ENCODE measurements at places on chromosomes 13 and 19. TPM values are rescaled to one million over a fixed set of nuclear protein-coding genes. Genes with fewer than 3 reads are reported as not detected.

The PLIN4 gene
- total RNA-seq, result 183 TPM

The MBD3L3 gene
- not detected for total RNA-seq

The LILRB4 gene
- 7.8 TPM for total RNA-seq

The ZNF610 gene
- 0.48 TPM for total RNA-seq

The ZNF534 gene
- not detected for total RNA-seq

The VSTM1 gene
- not detected for total RNA-seq

The EHD2 gene
- total RNA-seq, result 120 TPM

GRCh38 chr19:45640849-45641273 lies 1.7 kb upstream of the EML2 start:
- DNase-seq, result no peak

DNA sequence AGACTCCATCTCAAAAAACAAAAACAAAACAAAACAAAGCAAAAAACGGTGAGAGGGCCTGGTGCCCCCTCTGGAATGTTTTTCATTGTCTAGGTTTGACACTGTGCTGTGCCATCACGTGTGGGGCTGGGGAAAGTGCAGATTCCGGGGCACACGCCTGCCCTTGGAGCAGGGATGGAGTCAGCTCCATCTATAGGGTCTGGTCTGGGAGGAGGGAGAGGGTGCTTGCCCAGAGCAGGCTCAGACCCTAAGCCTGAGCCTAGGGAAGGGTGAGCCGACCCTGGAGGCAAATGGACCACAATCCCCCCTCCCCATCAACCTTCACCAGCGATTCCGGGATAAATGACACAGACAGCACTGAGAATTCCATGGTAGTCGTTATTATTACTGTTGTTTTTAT lies 10.9 kb upstream of the ZBTB32 start:
- no peak for DNase-seq

GRCh38 chr13:57665481-57665880 lies 33.9 kb downstream of the PCDH17 start:
- no peak for DNase-seq

DNA sequence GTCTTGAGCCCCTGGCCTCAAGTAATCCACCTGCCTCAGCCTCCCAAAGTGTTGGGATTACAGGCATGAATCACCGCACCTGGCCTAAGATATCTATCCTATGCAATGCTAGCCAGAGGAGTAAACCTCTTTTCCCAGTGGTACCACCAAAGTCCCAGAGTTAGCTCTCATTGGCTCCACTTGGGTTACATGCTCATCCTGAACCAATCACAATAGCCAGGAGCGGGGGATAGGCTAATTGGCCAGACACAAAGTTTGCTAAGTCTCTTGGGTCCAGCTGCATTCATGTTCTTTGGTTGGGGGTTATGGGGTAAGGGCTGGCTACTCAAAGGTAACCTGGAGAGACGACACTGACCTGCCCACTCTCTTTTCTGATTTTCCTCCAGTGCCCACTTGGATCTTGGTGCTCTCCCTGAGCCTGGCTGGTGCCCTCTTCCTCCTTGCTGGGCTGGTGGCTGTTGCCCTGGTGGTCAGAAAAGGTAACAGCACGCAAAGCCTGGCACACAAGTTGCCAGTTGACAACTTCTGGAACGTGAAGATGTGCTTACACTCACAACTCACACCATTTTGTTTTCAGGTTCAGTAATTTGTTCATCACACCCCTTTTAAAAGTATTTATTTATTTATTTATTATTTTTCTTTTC lies 7.8 kb downstream of the C19orf38 start:
- DNase-seq, result no peak

DNA sequence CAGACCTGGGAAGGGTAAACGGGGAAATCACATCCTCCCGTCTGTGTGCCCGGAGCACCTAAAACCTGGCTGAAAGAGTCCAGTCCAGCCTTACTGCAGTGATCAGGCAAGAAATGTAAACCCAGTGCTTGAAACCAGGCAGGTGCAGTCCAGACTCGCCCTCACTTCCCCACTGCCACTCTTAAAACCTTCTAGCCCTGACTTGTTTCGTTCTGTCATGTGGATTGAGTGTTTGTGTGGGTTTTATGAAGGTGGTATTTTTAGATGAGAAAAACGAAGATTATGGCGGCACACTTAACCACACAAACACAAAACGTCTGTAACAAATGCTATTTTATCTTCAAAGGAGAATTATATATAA lies 839 bp upstream of the CKAP2 start:
- no peak for DNase-seq

DNA sequence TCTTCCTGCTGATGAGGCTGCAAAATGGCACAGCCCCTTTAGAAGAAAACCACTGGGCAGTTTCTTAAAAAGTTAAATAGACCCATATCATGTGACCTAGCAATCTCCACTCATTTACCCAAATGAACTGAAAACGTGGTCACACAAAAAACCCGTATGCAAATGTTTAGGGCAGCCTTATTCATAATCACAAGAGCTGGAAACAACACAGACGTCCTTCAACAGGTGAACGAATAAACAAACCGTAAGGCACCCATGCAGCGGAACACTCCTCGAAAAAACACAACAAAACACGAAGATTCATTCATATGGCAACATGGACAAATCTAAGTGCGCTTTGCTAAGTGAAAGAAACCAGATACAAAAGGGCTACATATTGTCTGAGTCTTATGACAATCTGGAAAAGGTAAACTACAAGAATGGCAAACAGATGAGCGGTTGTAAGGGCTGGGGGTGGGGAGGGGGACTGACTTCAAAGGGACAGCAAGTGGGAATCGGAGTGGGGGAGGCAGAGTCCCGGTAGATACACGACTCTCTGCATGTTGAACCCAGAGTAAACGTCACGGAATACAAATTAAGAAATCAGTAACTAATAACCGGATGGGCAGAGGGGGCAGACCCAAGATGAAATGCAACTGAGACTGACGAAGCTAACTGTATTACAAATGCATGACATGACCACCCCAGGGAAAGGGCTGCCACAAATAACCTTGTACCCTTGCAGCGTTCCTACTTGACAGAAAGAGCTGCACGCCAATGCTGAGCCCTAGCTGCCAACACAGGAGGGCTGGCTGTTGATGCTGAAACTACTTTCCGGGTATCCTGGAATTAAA lies 33.4 kb downstream of the MLLT1 start:
- no peak for DNase-seq

GRCh38 chr13:100156788-100157187 lies 67.9 kb downstream of the PCCA start:
- no peak for DNase-seq

DNA sequence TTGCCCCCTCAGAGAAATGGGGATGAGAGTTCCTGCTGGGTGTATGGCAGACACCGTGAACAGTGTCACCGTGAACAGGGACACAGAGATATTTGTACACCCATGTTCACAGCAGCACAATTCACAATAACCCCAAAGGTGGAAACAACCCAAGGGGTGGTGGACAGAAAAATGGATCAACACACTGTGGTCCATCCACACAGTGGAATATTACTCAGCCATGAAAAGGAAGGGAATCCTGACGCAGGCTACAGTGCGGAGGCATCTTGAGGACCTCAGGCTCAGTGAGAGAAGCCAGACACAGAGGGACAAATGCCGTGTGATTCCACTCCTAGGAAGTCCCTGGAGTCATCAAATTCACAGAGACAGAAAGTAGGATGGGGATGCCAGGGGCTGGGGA lies 7.6 kb upstream of the CELF5 start:
- no peak for DNase-seq

- DNase-seq, result no peak
Measured at GRCh38 chr13:75689686-75690085, 53.6 kb downstream of the LMO7 start.

- no peak for DNase-seq
Measured at GRCh38 chr13:24995225-24995804, 100.6 kb upstream of the PABPC3 start.

DNA sequence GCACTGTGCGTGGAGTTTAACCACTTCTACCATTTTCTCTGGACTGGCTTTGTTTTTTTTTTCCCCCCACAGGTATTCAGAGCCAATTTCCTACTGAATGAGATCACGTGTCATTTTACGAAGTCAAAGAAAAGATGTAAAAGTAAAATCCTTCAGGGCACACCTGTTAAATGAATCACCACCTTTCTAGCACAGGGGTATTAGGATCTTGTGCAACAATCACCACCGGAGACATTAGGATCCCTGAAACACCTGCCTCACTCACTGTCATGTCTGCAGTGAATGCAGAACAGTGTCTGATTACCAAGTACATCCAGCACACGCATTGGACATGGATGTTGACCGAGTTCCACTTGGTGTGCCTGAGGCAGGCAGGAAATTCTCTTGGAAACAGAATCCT lies 17.2 kb downstream of the BRD4 start:
- DNase-seq, result no peak

GRCh38 chr19:37699057-37699456 lies 20.5 kb downstream of the ZNF607 start:
- DNase-seq, result no peak

GRCh38 chr13:43240278-43240677 lies 216.9 kb downstream of the DNAJC15 start:
- DNase-seq, result no peak

GRCh38 chr13:110430391-110431336 lies 123.6 kb downstream of the COL4A2 start:
- no peak for DNase-seq

DNA sequence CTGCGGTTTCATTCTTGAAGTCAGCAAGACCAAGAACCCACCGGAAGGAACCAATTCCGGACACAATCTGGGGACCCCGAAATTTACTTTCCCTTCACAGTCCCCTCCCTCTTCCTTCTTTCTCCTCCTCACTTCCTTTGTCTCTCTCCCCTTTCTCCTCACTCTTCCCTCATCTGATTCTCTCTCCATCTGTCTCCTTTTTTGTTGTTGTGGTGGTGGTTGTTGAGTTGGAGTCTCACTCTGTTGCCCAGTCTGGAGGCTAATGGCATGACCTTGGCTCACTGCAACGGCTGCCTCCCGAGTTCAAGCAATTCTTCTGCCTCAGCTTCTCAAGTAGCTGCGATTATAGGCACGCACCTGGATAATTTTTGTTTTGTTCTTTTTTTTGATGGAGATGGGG lies 32.7 kb upstream of the OR1M1 start:
- no peak for DNase-seq

DNA sequence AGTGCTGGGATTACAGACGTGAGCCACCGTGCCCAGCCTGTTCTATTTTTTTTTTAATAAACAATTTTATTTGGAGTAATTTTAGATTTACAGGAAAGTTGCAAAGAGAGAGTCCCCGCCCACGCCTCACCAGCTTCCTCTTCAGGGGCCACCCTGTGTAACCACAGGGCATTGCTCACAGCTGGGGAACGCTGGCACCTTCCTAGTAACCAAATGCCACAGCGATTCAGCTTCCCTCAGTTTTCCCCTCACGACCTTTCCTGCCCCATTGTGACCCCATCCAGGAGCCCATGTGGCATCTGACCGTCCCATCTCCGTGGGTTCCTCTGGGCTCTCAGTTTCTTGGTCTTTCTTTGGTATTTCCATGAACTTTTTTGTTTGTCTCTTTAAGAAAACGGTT lies 83.9 kb downstream of the GNG7 start:
- DNase-seq, result no peak

DNA sequence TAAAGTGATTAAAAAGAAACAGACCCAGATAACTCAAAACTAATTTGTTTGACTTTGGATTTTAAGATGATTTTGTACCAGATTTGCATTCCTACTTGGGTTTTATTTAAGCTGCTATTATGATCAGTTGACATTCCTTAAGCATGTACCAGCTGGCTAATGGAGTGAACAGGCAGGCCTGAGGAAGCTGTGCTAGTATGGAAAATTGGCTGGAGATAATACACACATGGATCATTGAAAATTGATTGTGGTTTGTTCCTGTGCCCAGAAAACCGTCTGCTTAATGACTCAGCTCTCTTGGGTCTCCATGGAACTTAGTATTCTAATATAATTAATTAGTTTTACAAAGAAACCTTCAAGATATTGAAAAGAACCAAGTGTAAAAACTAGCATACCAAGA lies 22.6 kb downstream of the POLR1D start:
- DNase-seq, result no peak

DNA sequence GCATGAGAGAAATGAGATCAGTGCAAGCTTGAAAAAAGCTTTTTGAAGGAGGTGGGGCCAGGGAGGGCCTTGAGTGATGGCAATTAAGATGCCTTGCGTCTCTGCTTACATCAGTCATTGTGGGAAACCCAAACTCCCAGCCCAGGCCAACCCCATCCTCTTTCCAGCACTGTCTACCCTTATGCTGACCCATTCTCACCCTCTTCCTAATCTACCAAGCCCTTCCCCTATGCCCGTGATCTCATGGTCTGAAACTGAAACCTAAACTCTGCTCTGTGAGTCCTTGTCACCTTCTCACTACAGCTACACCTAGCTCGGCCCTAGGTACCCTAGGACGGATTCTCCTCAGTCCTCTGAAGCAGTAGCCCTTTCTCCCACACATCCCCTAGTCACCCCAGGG lies 36.0 kb upstream of the SERP2 start:
- no peak for DNase-seq

DNA sequence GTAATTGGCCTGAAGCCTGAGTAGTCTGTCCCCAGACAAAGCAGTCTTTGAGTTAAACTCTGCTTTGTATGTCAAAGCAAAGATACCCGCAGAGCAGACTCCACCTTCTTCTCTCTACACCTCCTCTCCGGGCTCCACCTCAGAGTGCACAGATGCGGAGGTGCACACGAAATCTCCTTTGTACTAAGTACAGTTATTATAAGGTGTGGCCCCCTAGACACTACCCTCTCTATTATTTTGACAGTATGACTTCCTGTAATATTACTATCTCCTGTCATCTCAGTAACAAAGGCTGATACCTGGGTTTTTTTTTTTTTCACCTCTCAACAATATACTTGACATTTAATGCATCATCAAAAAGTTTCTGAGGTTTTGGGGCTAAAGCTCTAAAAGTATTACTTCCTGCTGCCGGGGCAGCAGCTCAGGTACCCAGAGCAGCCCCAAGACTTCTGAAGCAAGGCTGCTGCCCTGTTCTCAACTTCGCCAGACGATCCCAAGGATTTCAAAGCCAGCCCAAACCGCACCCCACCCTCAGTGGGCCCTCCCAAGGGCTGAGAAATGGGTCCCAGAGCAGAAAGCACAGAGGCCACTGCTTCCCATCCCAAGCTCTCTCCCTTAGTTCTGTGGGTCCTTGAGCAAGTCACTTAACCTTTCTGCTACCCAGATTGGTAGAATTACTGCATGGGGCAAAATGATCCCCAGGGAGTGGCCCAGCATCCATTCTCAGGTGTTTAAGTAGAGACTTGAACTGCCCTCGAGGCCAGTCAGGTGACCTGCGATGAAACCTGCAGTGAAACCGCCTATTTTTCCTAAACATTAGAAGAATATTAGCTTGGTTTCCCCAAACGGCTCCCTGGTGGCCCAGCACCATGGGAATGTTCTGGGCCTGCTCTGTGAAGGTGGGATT lies 180.6 kb downstream of the FOXO1 start:
- DNase-seq, result no peak

GRCh38 chr19:43457809-43458208 lies 7.6 kb downstream of the LYPD3 start:
- no peak for DNase-seq

- peak; percentile 93 for DNase-seq
Measured at GRCh38 chr19:8367327-8368001, 3.5 kb downstream of the ANGPTL4 start.

- no peak for DNase-seq
Measured at GRCh38 chr13:77975358-77976042, 56.9 kb upstream of the EDNRB start.

GRCh38 chr19:29290853-29291252 lies 77.9 kb upstream of the UQCRFS1 start:
- DNase-seq, result no peak

GRCh38 chr19:55341595-55342531 lies 2.2 kb downstream of the KMT5C start:
- no peak for DNase-seq

- DNase-seq, result no peak
Measured at GRCh38 chr19:10773969-10774368, 56.1 kb downstream of the DNM2 start.
